T-helper 22 cell (primary cell): ENCODE measurements at places on chromosomes 1 and 21.

DNA sequence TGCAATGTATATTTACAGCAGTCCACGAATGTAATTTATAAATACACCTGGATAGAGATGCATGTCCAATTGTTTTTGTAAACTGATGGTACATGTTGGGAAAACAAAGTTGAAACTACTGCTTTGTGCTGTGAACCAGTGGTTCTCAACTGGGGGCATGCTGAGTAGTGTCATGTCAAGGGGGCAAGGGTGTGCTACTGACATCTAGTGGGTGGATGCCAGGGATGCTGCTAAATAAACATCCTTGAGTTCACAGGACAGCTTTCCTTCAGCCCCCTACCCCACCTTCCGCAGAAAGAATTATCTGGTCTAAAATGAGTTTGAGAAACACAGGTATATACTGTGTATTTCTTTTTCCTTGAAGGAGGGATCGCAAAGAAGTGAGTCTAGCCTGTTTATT lies 95.9 kb downstream of the RASAL2 start:
- DNase-seq = no peak

DNA sequence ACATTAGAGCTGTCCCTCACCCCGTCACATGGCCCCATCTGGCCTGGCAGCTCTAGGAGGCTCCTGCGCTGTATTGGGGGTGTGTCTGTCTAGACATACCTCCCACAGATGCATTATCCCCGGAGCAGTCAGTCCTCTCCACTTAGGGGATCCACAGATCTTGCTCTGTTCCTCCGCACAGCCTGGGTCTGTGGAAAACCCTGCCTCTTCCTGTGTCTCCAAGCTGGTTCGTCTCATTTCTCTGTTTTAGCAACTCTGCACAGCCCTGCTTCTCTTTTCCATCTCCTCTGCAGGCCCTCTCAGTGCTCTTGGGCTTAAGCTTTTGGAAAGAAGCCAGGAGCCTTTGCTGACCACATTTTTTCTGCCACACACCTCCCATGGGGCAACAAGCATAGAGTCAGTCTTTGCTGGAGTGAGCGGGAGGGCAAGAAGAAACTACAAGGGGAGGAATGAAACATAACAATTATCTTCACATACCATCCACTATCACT lies 241.5 kb downstream of the FOXD2 start:
- DNase-seq = no peak

GRCh38 chr1:227880342-227880924 lies 65.0 kb downstream of the PRSS38 start:
- no peak for DNase-seq

GRCh38 chr1:156106624-156107488 lies 7.7 kb upstream of the LMNA start:
- no peak for DNase-seq

- no peak for DNase-seq
Observed at GRCh38 chr1:215421744-215422143, 145.4 kb upstream of the KCTD3 start.

DNA sequence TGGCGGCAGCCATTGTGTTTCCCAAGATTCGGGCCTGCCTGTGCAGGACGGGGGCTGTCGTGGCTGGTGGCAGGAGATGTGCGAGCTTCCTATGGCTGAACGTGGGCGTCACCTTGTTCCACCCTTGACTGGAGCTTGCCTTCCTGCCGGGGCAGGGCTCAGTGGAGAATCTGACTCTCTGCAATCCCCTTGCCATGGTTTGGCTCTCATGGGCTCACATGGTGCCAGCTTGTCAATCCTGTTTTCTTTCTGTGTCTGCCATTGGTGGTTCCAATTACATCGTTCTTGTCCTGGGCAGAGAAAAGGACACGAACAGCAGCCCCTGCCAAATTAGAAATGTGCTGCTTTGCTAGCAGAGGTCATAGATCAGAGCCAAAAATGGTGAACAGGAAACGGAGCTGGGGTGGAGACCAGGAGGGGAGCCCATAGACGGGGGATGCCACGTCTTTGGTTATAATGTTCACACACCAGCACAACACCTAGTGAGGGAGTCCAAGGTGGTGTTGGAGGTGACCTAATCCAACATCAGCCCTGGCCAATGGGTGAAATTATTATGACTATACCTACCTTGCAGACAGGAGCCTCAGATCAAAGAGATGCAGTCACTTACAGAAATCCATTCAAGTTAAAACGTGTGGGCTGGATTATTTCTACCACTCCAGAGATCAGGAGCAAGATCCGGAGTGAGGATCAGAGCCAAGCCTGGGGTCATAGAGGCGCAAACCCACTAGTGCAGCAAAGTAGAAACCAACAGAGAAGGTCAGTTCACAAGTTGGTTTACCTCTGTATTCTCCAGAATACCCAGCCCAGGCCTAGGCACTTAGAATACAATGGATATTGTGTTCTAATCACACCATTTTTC lies 253.1 kb downstream of the SIPA1L2 start:
- DNase-seq = no peak

GRCh38 chr1:207298636-207299398 lies 22.7 kb upstream of the CD55 start:
- DNase-seq = no peak

DNA sequence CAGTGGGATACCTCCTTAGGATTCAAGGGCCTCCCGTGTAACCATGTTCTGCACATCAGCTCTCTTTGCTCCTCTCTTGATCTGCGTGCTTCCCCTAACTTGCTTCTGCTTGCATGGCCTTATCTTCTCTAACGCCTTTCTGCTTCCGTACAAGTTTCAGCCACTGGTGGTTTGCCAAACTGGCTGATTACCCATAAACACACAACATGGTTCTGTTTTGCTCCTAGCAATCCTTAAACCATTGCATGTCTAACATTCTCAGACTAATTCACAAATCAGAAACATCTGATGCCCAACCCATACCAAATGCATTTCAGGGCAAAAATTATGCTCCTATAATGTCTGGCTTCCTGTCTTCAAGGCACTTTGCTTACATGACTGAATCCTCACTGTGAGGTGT lies 166.4 kb downstream of the PBX1 start:
- DNase-seq = no peak

DNA sequence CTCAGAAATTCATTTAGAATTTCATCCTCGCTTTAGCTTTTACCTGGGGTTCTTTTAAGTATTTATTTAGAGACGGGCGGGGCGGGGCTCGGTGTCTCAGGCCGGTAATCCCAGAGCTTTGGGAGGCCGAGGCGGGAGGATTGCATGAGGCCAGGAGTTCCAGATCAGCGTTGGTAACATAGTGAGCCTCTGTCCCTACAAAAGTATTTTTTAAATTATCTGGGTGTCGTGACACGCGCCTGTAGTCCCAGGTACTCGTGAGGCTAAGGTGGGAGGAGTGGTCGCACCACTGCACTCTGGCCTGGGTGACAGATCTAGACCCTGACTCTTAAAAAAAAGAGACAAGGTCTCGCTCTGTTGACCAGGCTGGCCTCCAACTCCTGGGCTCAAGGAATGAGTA lies 942 bp upstream of the RSBN1 start:
- no peak for DNase-seq

DNA sequence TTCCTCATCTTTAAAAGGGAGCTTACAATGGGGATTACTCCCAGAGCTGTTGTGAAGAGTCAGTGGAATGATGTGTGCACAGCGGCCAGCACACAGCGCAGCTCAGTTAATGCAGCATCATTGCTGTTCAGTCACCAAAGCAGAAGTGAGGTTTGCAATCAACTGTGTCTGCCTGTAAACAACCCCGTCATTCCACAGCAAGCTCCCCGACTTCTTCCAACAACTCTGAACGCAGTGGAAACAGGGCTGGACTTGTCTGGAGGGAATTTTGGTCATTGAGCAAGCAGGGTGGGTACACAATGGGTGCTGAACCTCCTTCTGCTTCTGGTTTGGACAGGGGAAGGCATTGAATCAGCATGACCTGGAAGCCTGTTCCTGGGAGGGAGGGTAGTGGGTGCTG lies 347.4 kb downstream of the PTPRU start:
- DNase-seq = no peak

- DNase-seq = no peak
Observed at GRCh38 chr1:214847071-214847810, 235.3 kb upstream of the KCNK2 start.

DNA sequence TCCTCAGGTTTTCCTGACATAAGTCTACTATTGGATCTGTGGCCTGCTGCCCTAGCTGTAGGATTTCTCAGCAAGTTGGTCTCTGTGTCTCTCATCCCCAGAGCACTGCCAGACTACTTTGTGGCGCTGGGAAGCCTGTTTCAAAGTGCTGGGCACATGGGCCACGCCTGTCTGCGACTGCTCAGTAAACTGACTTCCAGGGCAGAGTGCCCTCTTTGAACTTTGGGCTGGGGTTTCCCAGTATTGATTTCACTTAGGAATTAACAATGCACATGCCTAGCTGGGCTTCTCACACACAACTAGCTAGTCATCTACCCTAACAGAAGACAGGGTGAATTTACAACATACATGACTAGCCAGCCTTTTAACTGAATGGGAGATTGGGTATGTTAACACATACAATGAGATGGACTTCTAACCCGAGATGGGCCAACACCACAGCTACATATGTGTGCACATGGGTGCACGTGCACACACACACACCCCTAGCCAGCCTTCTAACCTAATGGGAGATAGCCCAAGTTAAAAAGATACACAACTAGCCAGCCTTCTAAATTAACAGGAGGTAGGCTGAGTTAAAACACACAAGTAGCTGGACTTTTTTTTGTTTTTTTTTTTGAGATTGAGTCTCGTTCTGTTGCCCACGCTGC lies 6.9 kb upstream of the TRIM17 start:
- DNase-seq = no peak

GRCh38 chr1:89203166-89203565 lies 4.4 kb upstream of the GBP4 start:
- DNase-seq = no peak

GRCh38 chr1:5658340-5659316 lies 333.6 kb downstream of the NPHP4 start:
- no peak for DNase-seq

DNA sequence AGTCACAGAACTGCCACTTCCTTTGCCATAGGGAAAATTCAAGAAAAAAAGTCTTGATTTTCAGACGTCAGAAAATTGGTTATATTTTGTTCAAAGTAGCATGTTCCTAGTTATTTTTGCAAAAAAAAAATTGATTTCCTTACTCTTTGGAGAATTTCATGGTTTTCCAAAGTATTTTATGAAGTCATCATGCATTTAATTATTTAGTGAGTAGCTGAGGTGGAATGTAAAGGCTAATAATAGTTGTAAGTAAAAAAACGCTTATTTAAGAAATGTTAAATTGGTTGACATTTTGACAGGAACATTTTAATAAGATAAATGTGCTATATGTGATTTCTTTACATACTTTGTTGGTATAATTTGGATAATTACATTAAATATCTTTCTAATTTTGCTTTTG lies 20.8 kb downstream of the TSEN15 start:
- no peak for DNase-seq

DNA sequence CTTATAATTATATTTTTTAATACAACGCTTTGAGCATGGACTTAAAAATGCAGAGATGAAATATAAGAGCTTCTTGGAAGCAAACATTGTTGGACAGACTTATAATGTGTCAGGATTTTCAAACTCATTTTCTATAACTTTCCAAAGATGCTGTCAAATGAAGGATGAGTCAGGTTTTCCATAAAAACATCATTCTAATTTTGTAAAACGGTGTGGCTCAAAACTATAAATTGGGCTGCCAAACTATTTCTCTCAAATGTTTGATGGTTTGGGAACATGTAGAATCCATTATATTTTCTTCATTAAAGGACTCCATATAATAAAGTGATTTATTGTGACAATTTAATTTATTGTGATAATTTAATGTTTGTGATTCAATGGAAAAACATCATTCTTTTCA lies 511.2 kb downstream of the USP25 start:
- DNase-seq = no peak

- DNase-seq = no peak
Observed at GRCh38 chr21:45280178-45280821, 7.4 kb downstream of the POFUT2 start.

- no peak for DNase-seq
Observed at GRCh38 chr1:119653839-119654170, 5.7 kb upstream of the ZNF697 start.

- DNase-seq = no peak
Observed at GRCh38 chr1:28329395-28330153, 734 bp downstream of the MED18 start.

DNA sequence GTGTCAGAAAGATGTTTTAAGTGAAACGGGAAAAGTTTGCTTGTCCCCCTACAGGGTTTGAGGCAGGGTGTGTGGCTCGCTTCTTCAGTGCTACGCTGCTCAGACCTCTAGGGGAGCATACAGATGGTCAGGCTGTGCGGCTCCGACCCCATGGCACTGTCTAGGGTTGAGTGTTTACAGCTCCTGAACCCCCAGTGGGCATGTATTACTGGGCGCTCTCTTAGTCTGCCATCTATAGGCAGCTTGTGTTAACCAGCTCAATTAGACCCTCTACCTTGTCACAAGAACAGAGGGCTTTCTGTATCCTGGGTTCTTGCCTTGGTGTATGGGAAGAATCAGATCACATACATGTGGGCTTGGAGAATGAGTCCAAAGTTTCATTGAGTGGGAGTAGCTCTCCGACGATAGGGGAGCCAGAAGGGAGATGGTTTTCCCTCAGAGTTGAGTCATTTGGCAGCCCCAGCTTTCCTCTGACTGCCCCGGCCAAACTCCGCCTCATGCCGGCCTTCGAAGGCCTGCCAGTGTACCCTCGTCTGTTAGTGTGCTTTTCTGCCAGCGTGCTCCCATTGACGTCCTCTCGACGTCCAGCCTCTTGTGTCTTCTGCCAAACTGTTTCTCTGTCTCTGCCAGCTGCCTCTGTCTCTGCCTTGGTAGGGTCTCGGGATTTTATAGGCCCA lies 38.6 kb upstream of the ADGRL4 start:
- no peak for DNase-seq

DNA sequence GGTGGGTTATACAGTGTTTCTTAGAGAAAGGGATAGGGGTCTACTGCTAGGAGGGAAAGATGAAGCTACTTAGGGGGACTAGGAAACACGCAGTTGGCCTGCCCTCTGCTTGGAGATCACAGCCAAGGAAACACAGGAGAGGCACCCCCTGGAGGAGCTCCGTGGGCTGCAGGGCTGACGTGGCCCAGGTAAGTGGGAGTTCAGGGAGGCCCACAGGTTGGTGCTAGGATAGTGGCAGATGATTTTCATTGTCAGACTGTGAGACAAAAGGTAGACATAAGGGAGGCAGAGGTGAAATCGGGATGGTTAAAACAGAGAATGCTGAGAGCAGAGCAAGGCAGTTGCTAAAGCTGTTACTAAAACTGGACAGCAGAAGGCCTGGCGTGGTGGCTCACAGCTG lies 463.0 kb downstream of the DSCAM start:
- DNase-seq = no peak
